ENCODE measurements at places on chromosomes 16 and 17. TPM values are rescaled to one million over a fixed set of nuclear protein-coding genes. Genes with fewer than 3 reads are reported as not detected.

- H3K4me3 ChIP-seq, result no peak overlapping the region
- no peak for DNase-seq
- H3K4me1 ChIP-seq, result no peaks in the 10 kb centered on the region
- no peak overlapping the region for H3K27ac ChIP-seq
- peaks cover 5% of the 10 kb centered on the region for H3K36me3 ChIP-seq
- H3K27me3 ChIP-seq, result no peaks in the 10 kb centered on the region
Observed at GRCh38 chr17:59067756-59068155, 38.9 kb downstream of the TRIM37 start.

GRCh38 chr17:8837563-8838075 lies 29.9 kb downstream of the PIK3R6 start:
- DNase-seq, result no peak
- no peaks in the 10 kb centered on the region for H3K4me1 ChIP-seq
- H3K4me3 ChIP-seq, result no peak overlapping the region
- H3K27ac ChIP-seq, result no peak overlapping the region
- no peaks in the 10 kb centered on the region for H3K27me3 ChIP-seq

GRCh38 chr17:10769840-10770239 lies 34.1 kb downstream of the TMEM238L start:
- no peaks in the 10 kb centered on the region for H3K4me1 ChIP-seq
- DNase-seq, result no peak
- no peak overlapping the region for H3K27ac ChIP-seq
- H3K27me3 ChIP-seq, result no peaks in the 10 kb centered on the region
- H3K4me3 ChIP-seq, result no peak overlapping the region
- no peaks in the 10 kb centered on the region for H3K36me3 ChIP-seq

The DBNDD1 gene
- 16.3 TPM for total RNA-seq

The GRAPL gene
- 10.7 TPM for total RNA-seq

The AHSP gene
- total RNA-seq, result not detected
